Suprapubic skin (tissue), 4 donors: ENCODE measurements at places on chromosomes 6 and 20. TPM values are rescaled to one million over a fixed set of nuclear protein-coding genes. Genes with fewer than 3 reads are reported as not detected.

NNAT gene
- 4.6 TPM for total RNA-seq

CGA gene
- not detected for total RNA-seq

SRMS gene
- total RNA-seq, result not detected

MAFB gene
- 25.7 TPM for total RNA-seq

SCGN gene
- total RNA-seq, result not detected

TBPL1 gene
- 10.2 TPM for total RNA-seq

SAPCD1 gene
- 9.3 TPM for total RNA-seq

CBLN4 gene
- not detected for total RNA-seq

TAGAP gene
- 1.5 TPM for total RNA-seq

- DNase-seq, result no peak
- no peak overlapping the region for H3K4me3 ChIP-seq
- no peaks in the 10 kb centered on the region for H3K36me3 ChIP-seq
- H3K27me3 ChIP-seq, result no peaks in the 10 kb centered on the region
Measured at GRCh38 chr6:31592396-31592771, 422 bp downstream of the NCR3 start.

- no peak for DNase-seq
- H3K36me3 ChIP-seq, result no peaks in the 10 kb centered on the region
- H3K4me1 ChIP-seq, result no peaks in the 10 kb centered on the region
- H3K27me3 ChIP-seq, result no peaks in the 10 kb centered on the region
- no peak overlapping the region for H3K4me3 ChIP-seq
Measured at GRCh38 chr6:142446576-142446975, 144.8 kb downstream of the ADGRG6 start.

- no peaks in the 10 kb centered on the region for H3K36me3 ChIP-seq
- DNase-seq, result no peak
- H3K4me3 ChIP-seq, result no peak overlapping the region
- no peak overlapping the region for H3K27ac ChIP-seq
Measured at GRCh38 chr6:135575629-135576028, 78.1 kb upstream of the AHI1 start.

- no peaks in the 10 kb centered on the region for H3K36me3 ChIP-seq
- H3K27ac ChIP-seq, result no peak overlapping the region
- no peak overlapping the region for H3K4me3 ChIP-seq
- H3K27me3 ChIP-seq, result no peaks in the 10 kb centered on the region
- peak; percentile 11 for DNase-seq
- H3K4me1 ChIP-seq, result peaks cover 13% of the 10 kb centered on the region
Measured at GRCh38 chr20:24916412-24916811, 32.7 kb upstream of the CST7 start.

GRCh38 chr6:52261229-52261628, 16.9 kb upstream of the IL17F start:
- DNase-seq, result no peak
- H3K4me1 ChIP-seq, result no peaks in the 10 kb centered on the region
- H3K4me3 ChIP-seq, result no peak overlapping the region
- no peaks in the 10 kb centered on the region for H3K27me3 ChIP-seq

DNA sequence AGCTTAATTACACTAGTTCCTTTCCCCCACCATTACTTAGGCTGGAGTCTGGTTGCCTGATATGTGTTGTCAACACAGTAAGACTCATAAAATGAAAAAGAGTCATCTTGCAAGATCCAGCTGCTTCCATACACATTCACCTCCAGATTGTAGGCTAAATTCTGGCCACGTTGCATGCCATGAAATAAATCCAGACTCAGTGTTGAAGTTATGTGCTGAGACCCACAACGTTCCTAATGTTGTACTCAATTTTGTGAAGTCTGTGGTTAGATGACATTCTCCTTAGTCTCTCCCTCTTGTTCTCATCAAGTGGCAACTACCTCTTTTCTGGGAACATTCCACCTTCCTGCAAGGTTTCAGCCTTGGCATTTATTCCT, 212.3 kb downstream of the LMBRD1 start:
- H3K4me1 ChIP-seq, result no peaks in the 10 kb centered on the region
- H3K27me3 ChIP-seq, result no peaks in the 10 kb centered on the region
- no peak overlapping the region for H3K4me3 ChIP-seq
- H3K27ac ChIP-seq, result no peak overlapping the region
- H3K36me3 ChIP-seq, result no peaks in the 10 kb centered on the region
- DNase-seq, result no peak

DNA sequence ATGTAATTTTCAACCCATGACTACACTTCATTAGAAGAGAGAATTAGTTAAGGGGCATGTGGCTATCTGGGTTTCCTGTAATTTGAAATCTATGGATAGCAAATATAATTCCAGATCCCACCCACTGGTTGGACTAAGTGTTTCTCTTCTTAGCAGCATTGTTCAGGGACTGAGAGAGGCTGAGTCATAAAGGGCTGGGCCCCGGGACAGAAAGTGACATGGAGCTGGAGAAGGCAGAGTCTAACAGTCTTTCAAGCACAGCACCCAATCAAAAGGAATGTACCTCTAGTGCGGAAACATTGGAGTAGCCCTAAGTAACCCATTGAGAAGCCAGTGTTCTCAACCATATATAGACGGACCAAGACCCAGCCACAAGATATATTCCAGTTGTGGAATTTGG, 363.9 kb downstream of the DHX35 start:
- no peaks in the 10 kb centered on the region for H3K36me3 ChIP-seq
- DNase-seq, result no peak
- no peak overlapping the region for H3K27ac ChIP-seq
- H3K27me3 ChIP-seq, result no peaks in the 10 kb centered on the region
- H3K4me1 ChIP-seq, result peaks cover 13% of the 10 kb centered on the region

GRCh38 chr20:25295386-25296093, 47.7 kb downstream of the PYGB start:
- no peaks in the 10 kb centered on the region for H3K27me3 ChIP-seq
- peaks cover 75% of the 10 kb centered on the region for H3K36me3 ChIP-seq
- no peak for DNase-seq
- peaks cover 26% of the 10 kb centered on the region for H3K4me1 ChIP-seq

DNA sequence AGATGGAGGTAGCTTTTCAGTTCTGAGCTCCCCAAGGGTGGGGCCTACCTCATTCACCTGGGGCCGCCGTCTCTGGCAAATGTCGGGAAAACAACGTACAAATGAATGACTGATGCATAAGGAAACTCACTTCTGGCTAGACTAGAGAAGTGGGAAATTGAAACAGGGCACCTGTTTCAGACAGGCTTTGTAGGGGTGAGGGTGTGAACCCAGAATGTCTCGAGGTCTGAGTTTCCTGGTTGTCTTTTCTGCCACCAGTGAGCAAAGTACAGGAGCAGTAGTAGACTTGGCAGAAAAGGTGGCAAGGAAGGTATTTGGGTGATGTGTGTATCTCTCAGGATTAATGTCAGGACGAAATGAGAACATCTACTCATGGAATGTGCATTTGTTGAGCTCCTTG, 308.5 kb downstream of the CLIC5 start:
- DNase-seq, result no peak
- no peaks in the 10 kb centered on the region for H3K4me1 ChIP-seq
- H3K27ac ChIP-seq, result no peak overlapping the region
- H3K4me3 ChIP-seq, result no peak overlapping the region
- H3K27me3 ChIP-seq, result no peaks in the 10 kb centered on the region
- H3K36me3 ChIP-seq, result no peaks in the 10 kb centered on the region

DNA sequence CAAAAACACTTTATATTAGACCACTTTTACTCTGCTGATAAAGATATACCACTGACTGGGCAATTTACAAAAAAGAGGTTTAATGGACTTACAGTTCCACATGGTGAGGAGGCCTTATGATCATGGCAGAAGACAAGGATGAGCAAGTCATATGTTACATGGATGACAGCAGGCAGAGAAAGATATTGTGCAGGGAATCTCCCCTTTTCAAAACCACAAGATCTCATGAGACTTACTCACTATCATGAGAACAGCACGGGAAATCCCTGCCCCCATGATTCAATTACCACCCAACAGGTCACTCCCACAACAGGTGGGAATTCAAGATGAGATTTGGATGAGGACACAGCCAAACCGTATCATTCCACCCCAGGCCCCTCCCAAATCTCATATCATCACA, 1383.8 kb upstream of the MAP3K7 start:
- H3K27ac ChIP-seq, result no peak overlapping the region
- no peak for DNase-seq
- no peaks in the 10 kb centered on the region for H3K27me3 ChIP-seq
- H3K4me1 ChIP-seq, result no peaks in the 10 kb centered on the region

GRCh38 chr6:156988276-156989158, 211.3 kb downstream of the ARID1B start:
- H3K4me3 ChIP-seq, result no peak overlapping the region
- H3K27ac ChIP-seq, result no peak overlapping the region

- H3K36me3 ChIP-seq, result no peaks in the 10 kb centered on the region
- no peak overlapping the region for H3K4me3 ChIP-seq
- no peak for DNase-seq
- H3K27me3 ChIP-seq, result peaks cover 5% of the 10 kb centered on the region
Measured at GRCh38 chr6:132959639-132960326, 145.4 kb downstream of the RPS12 start.

DNA sequence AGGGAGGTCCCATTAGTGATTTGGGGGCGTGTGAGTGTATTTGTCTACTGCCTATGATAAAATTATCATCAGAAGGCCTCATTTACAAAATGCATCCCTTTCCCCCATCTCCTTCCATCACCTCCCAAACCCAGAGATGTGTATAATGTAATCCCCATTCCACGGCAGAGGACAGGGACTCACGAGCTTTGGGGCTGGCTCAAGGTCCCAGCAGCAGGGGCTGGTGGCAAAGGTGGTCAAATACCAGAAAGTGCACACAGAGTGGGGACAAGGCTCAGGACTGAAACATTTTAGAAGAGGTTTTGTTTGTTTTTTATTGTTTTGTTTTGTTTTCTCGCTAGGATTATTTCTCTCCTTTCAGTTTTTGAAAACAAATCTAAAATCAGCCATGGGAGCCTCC, 68.5 kb upstream of the TOP1 start:
- DNase-seq, result no peak
- H3K27ac ChIP-seq, result peak overlapping the region; percentile 13
- H3K4me1 ChIP-seq, result peaks cover 21% of the 10 kb centered on the region
- H3K36me3 ChIP-seq, result no peaks in the 10 kb centered on the region

GRCh38 chr6:167705211-167705750, 121.4 kb upstream of the AFDN start:
- no peak overlapping the region for H3K27ac ChIP-seq
- H3K4me1 ChIP-seq, result no peaks in the 10 kb centered on the region
